Cortex of kidney (tissue), 1 donor: ENCODE measurements at places on chromosomes 11 and 22.

GRCh38 chr11:70433526-70433925, 35.2 kb downstream of the CTTN start:
- no peak for DNase-seq

- DNase-seq, result no peak
These were observed 16.8 kb downstream of the TPST2 start for GRCh38 chr22:26573026-26573662.

DNA sequence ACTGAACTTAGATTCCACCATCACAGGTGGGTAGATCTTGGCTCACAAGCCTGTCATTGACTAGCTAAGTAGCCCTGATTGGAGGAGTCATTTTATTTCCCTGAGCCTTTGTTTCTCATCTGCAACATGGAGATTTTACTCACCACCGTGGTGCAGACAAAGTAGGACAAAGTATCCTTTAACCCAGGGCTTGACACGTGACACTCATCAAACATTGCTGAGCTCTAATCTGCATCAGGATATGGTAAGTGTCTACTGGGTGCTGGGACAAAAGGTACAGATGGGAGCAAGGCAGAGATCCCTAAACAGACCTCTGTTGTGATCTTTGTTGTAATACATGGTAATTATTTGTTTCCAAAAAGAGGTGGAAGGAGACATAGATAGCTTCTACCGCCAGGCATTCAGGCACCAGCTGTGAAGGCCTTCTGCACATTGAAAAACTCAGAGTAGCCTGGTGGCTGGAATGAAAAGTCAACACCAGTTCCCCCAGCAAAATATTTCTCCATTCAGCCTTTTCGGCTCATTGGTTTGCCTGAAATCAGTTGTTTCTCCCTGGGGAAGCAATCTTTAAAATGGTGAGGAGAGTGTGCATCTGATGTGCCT, 18.3 kb upstream of the MICAL2 start:
- DNase-seq, result no peak

GRCh38 chr11:20161923-20162744, 1.9 kb upstream of the DBX1 start:
- no peak for DNase-seq
